AG09309 (cell line): ENCODE measurements at places on chromosomes 1 and 21.
A peak's percentile ranks its signal among the peaks of the same experiment; 100 is the strongest.

DNA sequence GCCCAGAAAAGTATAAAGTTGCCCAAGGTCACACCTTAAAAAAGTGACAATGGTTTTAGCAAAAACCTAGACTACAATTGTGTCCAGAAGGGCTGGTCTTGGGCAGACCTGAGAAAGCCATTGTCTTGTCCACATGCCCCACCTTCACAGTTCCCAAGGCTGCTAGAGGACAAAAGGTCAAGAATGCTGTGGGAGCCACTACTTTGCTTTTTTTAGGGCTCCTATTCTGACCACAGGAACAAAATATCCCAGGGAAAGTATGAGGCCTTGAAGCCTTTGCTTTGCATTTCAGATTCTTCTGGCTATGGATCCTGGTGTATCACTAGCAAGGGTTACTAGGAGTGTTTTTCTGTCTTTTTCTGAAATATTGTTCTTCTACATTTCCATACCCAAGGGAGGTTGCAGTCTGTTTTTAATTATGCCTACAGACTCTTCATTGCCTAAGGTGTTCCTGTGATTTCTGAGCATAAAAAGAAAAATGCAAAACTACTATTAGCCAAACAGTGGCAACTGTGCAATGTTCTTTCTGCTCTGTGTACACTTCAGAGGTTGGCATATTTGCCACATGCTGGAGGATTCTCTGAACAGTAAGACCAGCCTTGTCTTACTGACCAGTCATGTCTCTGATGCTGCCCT is 10.7 kb downstream of the C1orf162 start:
- no peak for DNase-seq

- DNase-seq, result no peak
These were observed 160.8 kb upstream of the SGIP1 start for GRCh38 chr1:66373157-66373591.

DNA sequence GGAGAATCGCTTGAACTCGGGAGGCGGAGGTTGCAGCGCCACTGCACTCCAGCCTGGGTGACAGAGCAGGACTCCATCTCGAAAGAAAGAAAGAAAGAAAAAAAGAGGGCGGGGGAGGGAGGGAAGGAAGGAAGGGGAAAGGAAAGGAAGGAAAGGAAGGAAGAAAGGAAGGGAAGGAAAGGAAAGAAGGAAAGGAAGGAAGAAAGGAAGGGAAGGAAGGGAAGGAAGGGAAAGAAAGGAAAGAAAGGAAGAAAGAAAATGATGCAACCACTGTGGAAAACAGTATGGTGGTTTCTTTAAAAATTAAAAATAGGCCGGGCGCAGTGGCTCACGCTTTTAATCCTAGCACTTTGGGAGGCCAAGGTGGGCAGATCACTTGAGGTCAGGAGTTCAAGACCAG is 15.2 kb upstream of the RCAN3 start:
- DNase-seq, result no peak

DNA sequence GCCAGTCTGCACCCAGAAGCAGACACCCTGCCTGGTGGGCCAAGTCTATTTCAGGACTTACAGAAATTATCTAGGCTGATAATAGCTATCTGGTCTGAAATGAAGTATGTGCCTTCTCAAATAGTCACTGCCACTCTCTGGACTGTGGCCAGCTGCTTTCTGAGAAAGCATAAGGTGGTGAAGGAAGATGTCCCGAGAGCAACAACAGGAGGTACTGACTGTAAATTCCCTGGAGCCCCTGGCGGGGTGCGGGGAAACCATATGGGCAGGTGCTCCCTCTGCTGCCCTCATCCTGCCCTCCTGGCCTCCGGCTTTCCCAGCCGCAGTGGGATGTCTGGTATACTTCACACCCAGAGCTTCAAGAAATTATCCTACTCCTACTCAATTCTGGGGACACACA is 86.8 kb downstream of the TGFBR3 start:
- no peak for DNase-seq

GRCh38 chr1:182699393-182700350 is 15.3 kb upstream of the RGS8 start:
- no peak for DNase-seq

DNA sequence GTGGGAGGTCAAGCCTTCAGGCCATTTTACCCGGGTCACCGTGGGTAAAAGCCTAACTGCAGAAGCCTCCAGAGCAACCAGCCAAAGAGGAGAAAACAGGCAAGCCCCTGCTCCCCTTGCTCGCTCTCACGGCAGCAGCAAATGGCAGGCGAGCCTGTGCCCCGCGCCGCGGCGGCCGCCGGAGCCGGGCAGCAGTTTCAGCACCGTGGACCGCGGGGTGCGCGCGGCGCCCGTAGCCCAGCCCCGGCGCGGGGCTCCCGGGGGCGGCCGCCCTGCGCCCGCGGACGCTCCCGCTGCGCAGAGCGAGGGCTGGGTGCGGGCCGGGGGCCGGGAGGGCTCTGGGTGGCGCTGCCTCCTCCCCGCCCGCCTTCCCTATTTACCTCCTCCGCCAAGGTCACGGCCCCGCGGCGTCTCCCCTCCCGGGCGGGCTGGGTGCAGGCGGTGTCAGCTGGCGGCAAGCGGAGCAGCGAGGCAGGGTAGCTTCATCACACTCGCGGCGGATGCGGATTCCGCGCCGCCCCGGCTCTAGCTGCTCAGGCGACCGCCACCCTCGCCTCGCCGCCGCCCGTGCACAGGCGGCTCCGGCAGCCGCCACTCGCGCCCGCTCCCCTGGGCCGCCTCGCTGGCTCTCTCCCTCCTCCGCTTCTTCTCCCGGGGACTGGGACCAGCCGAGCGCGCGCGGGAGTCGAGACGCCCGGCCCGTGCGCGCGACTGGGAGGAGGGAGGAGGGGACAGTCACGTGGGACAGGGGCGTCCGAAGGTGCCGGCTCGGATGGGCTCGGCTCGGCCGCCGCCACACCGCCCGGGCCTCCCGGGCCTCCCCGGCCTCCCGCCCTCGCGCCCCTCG is at the start of gene RGS7:
Gene RGS7, minus strand, starts transcription at position 687 of the 847 bp plus-strand sequence.
- DNase-seq, result no peak

- DNase-seq, result no peak
These were observed 50.7 kb downstream of the PGM1 start for GRCh38 chr1:63643926-63644325.

- DNase-seq, result no peak
These were observed 29.3 kb upstream of the MAN1C1 start for GRCh38 chr1:25587290-25587689.

DNA sequence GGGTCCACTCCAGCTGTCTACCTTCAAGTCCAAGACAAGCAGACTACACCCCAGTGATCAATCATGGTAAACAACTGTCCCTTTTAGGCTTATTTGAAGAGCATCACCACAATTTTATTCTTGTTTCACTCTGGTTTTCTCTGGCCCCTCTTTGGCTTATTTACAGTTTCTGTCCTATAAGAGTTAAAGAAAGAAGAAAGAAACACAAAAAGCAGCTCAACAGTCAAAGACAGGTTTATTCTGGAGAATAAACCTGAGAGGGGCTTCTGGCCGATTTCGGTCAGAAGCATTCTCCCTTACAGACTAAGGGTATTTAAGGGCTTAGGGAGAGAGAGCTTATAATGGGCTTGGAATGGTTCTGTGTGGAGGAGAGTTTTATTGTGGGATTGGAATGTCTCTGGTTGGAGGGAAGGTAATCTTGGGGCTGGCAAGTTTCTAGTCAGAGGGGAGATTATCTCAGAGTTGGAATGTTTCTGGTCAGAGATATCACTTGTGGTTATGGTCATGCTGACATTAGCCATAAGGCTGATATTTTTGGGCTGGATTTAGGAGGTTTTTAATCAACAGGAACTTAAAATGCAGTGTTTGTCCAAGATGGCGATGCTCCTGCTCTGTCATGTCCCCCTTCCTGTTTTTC is 161.0 kb downstream of the URB2 start:
- DNase-seq, result no peak

- DNase-seq, result no peak
These were observed 1148.8 kb upstream of the ADGRL4 start for GRCh38 chr1:80155371-80155770.

DNA sequence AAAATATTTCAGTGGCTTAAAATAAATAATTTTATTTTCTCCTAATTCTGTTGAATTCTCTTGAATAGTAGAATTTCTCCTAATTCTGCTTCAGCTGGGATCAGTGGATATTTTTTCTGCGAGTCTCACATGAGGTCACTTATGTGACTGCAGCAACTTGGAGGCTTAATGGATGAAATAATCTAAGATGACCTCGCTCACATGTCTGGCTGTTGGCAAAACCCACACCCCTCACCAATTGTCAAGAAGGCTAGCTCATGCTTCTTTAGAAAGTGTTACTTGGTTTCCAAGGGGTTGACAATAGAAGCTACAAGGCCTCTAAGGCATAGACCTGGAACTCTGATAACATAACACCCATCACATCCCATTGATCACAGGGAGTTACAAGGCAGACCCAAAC is 156.9 kb upstream of the DPYD start:
- DNase-seq, result no peak

- DNase-seq, result peak; percentile 53
These were observed 25.7 kb downstream of the RAB7B start for GRCh38 chr1:205977402-205978014.

DNA sequence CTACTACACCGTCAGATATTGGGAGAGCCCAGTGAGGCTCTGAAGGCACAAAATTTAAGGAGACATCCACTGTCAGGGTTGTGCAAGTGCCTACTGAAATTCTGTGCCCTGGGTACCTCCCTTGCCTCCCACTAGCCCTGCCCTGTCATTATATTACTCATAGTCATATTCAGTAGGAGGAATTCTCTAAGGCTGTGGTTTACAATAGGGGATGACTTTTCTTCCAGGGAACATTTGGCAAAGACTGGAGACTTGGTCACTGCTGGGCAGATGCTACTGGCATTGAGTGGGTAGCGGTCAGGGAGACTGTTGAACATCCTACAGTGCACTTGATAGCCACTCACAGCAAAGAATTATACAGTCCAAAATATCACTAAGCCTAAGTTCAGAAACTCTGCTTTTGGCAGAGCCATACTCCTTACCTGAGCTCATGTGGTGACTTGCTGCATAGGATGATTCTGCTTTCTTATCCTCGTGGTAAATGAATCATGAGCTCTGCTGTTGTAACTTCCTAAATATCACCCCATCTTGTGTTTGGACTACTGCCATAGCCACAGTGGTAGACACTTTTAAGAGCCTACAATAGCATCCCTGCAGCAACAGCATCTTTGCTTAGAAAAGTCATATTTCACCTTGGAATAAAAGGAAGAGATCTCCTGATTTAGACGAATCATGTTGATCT is 563.4 kb upstream of the PLXNA2 start:
- DNase-seq, result no peak

DNA sequence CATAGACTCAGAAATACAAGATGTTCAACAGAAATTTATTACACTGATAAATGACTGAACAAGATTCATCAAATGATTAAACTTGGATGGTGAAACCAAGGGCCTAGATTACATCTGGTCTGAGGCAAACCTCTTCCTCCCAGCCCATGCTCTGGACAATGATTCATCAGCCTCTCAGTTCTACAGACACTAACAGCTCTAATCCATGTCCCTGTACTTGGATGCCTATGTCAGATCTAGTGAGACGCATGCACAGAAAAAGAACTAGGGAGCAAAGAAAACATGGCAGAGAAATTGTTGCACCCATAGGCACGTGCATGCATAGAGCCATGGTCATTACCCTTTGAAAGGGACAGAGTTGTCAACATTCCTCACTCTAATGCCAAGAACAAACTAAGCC is 250.1 kb downstream of the KCNH1 start:
- DNase-seq, result peak; percentile 37

DNA sequence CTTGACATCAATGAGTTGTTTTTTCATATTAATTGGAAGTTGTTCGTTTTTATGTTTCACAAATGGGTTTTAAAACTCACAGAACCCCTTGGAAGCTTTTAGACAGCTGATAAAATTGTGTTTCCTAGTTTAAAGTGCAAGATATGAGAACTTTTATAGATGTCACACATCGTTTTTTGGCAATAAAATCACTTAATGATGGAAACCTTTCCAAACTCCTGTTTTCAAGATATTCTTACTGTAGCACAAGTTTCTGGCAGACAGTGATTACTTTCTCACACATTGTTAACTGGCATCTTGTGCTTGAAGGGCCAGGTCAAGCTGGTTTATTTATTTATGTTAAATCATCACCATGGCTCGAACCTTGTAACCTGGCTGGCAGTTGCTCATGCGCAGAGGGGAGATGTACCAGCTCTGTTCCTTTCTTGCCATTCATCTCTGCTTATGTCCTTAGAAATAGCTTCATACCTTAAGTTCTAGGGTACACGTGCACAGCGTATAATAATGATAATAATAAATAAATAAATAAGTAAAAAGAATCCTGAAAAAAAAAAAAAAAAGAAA is 10.2 kb upstream of the RCAN1 start:
- DNase-seq, result no peak

DNA sequence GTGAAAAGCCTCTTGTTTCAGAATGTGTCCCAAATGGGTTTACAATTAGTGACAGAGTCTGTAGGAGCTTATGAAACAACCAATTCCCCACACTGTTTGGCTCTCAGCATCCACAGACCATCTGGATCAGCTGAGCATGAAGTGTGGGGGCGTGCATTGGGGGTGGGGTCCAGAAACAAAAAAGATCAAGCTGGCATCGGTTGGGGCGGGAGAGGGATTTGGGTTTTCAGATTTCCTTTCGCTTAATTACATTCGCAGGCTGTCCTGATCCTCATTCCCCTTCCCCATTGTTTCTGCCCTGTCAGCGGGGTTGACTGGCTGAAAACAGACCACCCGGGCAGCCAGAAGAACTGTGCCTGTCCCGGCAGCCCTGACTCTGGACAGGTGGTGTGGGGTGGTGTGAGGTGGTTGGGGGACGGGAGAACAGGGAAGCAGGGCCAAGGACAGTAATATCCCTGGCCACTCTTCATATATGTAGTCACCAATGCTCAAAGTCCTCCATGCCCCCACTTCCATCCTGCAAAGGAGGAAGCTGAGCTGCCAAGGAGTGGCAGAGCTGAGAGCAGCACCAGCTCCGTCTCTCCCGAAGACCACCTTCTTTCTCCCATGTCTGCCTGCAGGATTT is 92.0 kb downstream of the IER5 start:
- DNase-seq, result no peak

- DNase-seq, result no peak
These were observed 4.2 kb downstream of the SPOCD1 start for GRCh38 chr1:31811605-31812004.

- no peak for DNase-seq
These were observed 284.1 kb upstream of the BEND5 start for GRCh38 chr1:49060766-49061165.

DNA sequence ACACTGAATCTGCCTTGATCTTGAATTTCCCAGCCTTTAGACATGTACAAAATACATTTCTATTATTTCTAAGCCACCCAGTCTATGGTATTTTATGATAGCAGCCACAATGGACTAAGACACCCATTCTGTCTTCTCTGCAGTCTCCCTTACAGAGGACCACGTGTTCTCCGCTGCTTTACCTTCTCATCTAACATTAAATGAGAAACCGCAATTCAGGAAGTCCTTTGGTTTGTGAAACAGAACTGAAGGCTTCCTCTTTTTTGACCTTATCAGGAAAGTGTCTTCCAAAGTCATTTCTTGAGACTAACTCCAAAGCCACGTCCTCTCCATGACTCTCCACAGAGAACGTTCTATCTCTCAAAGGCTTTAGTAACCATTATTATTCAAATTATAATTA is 560.1 kb downstream of the OMA1 start:
- DNase-seq, result no peak
